Activated CD8-positive, alpha-beta memory T cell treated with anti-CD3 and anti-CD28 coated beads, Interleukin-2, amount 50 U/mL, for 48 hours (primary cell): ENCODE measurements at places on chromosomes 2 and 18.

DNA sequence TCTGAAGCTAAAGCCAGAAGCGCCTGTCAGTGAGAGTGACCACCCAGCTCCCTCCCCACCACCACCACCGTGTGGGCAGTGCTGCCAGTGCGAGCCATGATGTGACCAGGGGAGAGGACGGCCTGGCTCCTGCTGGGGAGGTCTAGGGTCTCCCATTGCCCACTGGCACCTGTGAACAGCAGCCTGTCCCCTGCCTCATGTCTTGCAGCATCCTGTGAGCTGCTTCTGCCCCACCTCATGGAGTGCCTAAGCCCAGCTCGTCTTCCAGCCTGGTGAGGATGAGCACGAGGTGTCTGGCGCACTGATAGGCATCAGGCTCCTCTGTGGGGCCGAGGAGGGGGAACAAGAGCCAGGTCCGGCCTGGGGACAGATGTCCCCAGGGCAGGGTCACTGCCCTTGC lies 61.4 kb downstream of the FAM168B start:
- no peak for DNase-seq

GRCh38 chr18:8609659-8610458 lies 622 bp downstream of the RAB12 start:
- peak; percentile 68 for DNase-seq

- DNase-seq: no peak
These were observed 46.3 kb downstream of the ASB18 start for GRCh38 chr2:236217926-236218325.

- no peak for DNase-seq
These were observed 99.5 kb downstream of the TTC32 start for GRCh38 chr2:19802086-19802841.

DNA sequence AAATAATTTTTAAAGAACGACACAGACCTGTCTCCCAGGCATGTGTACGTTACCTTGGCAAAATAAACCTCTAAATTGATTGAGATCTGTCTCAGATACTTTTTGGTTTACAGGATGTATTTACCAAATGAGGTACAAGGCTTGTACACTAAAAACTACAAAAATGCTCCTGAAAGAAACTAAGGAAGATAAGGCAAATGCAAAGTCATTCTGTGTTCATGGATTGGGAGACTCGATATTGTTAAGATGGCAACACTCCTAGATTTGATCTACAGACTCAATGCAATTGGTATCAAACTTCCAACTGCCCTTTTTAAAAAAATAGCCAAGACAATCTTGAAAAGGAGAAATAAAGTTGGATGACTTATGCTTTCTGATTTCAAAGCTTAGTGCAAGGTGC lies 11.5 kb upstream of the KCNE4 start:
- no peak for DNase-seq

DNA sequence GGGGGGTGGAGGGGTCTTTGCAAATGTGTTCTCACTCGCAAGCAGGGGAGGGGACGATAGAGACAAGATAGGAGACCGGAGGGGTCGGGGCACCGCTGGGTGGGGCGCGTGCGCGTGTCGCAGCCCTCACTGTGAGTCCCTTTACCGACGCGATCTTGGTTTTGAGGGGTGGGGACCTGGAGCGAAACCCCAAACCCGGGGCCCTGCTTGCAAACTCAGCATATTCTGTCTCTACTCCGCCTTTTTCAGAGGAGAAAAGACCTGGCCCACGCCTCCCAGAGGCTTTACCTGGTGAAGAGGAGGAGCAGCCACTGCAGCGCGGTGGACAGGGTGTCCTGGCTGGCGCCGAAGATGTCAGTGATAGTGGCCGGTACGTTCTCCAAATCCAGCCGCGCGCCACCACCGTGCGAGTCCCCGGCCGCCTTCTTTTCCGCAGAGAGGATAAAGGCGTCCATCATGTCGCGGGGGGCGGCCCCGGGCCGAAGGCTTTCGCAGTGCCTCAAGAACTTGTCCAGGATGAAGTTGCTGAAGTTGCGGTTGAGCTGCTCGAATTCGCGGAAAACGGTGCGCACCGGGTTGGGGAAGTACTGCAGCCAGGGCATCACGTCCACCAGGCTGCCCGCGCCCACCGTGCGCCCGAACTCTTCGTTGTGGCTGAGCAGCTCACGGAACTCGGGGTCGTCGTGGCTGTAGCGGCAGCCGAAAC lies 1.7 kb downstream of the CYP1B1 start:
- DNase-seq: no peak

GRCh38 chr18:13445241-13445897 lies 226.8 kb downstream of the LDLRAD4 start:
- peak; percentile 42 for DNase-seq

- DNase-seq: no peak
These were observed 1.4 kb downstream of the ARL4C start for GRCh38 chr2:234495251-234496054.

GRCh38 chr18:3156325-3156640 lies 63.5 kb downstream of the MYOM1 start:
- no peak for DNase-seq

DNA sequence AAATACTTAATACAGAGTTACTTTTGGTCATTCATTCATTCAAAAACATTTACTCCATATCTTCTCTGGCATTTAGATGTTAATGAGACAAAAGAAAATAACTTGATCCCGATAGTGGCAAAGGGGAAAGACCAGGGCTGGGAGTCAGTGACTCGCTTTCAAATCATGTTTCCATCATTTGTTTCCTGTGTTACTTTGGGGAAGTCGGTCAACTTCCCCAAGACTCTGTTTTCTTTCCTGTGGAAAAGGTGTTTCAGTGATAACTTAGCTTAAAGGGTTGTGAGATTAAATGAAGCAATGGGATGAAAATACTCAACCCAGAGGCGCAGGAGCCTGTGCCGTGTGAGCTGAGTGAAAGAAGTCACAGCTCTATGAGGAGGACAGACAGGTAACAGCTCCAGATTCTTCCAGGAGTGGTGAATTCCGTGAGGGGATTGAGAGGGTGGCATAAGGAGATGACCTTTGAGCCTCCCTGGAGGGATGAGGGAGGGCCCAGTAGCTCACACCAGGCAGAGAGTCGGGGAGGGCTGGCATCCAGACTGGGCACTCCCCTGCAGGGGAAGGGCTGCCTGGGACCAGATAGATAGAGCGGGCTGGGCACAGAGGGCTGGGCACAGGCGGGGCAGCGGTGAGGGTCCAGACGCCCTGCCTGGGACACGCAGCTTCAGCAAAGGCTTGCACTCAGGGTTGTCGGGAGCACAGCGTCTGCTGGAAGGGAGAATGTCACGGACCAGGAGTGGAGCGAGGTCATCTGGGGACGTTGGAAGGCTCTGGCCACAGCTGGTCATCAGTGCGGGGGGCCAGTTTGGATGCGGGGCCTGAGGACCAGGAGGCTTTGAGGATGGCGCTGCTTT lies 70.1 kb downstream of the TSHZ1 start:
- no peak for DNase-seq

DNA sequence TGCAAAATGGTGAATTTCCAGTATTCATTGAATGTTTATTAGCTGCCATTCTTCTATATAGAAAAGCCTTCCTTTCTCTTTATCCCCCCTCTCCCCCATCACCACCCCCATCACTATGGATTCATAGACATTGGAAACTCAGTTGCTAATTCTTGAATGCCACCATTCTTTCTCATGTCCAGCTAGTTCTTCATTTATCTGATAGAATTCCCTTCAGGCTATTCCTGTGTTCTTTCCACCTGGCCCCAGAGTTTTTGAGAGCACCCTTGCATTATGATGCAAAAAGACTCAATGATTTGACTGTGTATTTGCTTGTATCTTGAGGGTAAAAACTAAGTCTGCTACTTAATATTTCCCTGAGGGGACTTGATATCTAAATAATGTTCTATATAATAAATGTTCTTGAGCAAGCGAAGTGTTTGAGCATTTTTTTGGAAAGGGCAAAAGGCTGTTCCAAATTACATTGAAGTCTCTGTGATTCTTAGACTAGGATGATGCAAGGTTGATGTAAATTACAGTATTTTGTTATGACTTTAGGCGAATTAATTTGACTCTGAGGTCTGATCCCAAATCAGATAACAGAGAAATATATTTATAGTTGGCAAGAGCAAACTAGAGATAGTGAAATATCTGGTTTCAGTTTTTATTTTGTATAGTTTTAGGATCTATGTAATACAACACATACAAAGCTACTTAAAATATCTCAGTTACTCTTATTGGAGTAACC lies 18.8 kb upstream of the SOS1 start:
- no peak for DNase-seq

DNA sequence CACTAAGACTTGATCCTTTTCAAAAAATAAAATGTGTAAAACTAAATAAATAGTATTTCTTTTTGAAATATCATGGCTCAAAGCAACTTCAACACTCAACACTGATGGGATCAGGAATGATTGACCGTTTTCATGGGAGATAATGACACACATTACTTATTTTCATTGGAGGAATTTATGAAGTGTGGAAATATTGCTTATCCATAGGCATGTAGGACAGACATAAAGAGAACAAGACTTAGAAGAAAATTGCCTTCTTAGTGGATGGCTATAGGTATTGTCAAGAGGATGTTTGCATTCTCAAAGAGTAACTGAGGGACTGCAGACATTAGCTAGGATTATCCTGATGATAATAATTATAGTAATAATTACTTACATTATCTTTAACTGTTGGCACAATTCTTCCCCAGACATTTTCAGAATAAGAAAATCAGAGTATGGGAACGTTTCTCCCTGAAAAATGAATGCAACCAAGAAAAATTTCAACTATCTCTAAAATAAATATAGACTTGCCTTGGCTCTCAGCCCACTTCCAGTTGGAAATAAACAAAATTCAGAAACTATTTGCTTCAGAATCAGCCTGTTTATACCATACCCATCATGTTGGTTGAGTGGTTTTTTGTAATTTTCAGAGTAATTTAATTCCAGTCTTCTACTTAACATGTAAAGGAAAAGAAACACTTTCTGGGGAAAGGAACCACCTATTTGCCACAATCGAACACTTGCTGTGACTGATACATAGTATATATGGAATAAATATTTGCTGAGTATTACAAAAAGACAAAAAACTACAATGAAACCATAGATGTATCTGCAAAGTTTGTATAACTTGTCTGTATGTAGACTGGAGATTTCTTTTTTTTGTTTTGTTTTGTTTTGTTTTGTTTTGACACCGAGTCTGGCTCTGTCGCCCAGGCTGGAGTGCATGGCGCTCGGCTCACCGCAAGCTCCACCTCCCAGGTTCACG lies 165.7 kb downstream of the TMX3 start:
- no peak for DNase-seq

GRCh38 chr2:121356058-121356640 lies 71.1 kb upstream of the TFCP2L1 start:
- no peak for DNase-seq

- no peak for DNase-seq
These were observed 9.1 kb downstream of the NEURL3 start for GRCh38 chr2:96495982-96496629.

DNA sequence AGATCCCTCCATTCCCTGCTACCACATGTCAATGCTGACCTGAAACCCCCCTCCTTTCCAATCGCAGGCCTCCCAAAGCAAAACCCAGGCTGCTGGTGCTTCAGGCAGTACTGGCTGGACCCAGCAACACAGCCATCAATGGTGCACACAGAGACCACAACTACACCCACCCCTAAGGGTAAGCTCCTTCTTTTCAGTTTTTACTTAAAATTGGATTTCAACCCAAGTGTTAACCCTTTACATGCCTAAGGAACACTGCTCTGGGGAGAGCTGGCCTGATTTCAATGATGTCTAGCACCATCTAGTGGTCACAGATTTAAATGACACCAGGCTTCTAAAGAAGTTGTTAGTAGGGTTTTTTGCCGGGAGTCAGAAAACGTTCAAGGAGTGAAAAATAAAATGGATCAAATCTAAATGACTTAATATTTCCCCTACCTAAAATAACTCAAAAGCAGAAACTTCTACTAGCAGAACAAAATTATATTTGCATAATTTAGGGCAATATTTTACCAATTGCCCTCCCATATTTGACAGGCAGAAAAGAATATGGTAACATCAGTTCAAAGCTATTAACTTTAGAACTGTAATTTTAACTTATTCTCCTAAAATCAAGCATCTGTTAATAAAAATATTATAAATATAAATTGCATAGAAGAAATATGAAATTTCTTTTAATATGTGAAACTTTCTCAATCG lies 24.6 kb downstream of the FECH start:
- no peak for DNase-seq

- DNase-seq: no peak
These were observed 115.4 kb upstream of the PKDCC start for GRCh38 chr2:41932241-41933045.

- DNase-seq: no peak
These were observed 156.2 kb upstream of the NDUFV2 start for GRCh38 chr18:8946066-8946838.

DNA sequence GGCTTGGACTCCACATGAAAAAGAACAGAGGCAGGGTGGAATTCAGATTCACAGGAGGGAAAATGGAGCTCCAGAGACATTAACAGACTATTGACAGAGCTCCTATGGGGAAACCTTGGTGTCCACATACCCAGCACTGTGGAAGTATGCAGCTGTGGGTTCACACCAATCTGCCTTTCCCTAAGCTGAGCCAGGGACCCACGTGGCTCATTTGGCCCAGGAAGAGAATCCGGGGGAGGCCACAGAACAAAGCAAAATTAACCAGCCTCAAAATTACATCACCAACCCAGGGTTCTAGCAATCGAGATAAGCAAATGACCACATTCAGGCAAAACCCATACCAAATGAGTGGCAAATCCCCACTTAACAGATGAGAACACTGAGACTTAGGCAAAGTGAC lies 105.8 kb upstream of the TWIST2 start:
- no peak for DNase-seq

GRCh38 chr2:98088261-98088660 lies 1.3 kb downstream of the VWA3B start:
- no peak for DNase-seq

- no peak for DNase-seq
These were observed 13.1 kb downstream of the GPR45 start for GRCh38 chr2:105254531-105255210.

DNA sequence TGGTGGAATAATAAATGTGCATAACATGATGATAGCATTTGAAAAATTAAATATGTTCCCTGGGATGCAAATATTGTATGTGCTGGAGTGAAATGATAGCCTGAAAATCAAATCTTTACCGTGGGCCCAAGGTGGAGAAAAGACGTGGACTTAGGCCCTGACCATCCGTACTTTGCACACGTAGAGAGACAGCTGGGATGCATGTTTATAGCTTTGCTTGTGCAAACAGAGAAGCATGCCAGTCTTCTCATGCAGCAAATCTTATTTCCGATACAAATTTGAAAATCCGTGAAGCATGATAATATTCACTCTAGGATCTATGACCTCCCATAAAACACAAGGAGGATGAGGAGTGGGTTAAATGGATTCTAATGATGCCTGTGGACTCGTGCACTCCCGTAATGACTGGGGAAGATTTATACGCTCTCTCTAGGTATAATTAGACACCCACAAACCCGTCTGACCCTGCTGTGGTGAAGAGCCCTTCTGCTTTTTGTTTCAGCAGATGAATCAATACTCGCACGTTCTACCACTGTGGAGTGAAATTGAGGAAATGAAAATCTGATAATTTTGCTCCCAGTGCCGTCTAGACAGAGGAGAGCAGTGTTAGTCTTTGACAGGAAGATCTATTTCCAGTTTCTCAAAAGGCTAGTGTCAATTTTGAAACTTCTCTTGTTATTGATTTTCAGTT lies 810.3 kb upstream of the SALL3 start:
- DNase-seq: no peak

- no peak for DNase-seq
These were observed 59.0 kb downstream of the MOGAT1 start for GRCh38 chr2:222730366-222730999.
